ENCODE measurements at places on chromosomes 16 and 17. TPM values are rescaled to one million over a fixed set of nuclear protein-coding genes. Genes with fewer than 3 reads are reported as not detected.

DNA sequence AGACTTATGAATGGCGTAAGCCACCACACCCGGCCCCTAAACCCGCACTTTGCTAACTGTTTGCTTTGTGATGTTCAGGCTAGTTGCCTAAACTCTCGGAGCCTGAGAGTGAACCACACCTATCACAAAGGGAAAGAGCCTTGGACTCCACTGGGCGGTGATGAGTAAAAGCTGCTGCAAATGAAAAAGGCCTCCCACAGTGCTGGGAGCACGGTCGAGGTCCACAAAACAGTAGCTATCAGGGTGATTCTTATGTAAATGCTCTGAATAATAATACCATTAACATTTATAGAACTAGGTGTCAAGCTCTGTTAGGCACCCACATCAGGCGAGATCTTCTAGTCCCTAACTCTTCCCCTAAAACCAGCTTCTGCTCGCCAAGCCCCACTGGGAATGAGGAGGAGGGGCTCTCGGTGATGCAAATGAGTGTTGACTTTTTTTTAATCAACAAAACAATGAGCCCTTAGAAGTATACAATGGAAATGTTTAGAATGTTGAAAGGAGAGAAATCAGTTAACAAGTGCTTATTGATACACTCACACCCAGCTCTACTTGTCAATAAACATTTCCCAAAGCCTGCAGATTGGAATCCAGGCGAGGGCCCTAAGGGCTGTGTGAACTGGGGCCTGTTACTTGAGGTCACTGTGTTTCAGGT, 19.8 kb downstream of the FBRS start:
- H3K4me1 ChIP-seq = no peaks in the 10 kb centered on the region
- no peaks in the 10 kb centered on the region for H3K36me3 ChIP-seq
- no peak overlapping the region for H3K4me3 ChIP-seq
- no peaks in the 10 kb centered on the region for H3K27me3 ChIP-seq
- no peak for DNase-seq
- no peak overlapping the region for H3K27ac ChIP-seq

DNA sequence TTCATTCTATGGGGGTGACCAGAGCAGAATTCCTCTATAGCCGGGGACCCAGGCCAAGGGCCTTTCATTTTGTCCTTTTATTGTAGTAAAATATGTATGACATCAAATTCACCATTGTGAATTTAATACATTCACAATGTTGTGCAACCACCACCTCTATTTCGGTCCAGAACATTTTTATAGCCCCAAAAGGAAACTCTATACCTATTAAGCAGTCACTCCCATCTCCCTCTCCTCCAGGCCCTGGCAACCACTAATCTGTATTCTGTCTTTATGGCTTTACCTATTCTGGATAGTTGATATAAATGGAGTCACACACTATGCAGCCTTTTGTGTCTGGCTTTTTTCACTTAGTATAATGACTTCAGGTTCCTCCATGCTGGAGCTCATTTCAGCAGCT, 9.7 kb upstream of the TNS4 start:
- H3K27me3 ChIP-seq = peaks cover 4% of the 10 kb centered on the region
- peaks cover 23% of the 10 kb centered on the region for H3K4me1 ChIP-seq
- no peaks in the 10 kb centered on the region for H3K36me3 ChIP-seq

GRCh38 chr17:41058741-41059140, 1.2 kb downstream of the KRTAP2-3 start:
- no peaks in the 10 kb centered on the region for H3K36me3 ChIP-seq
- H3K27ac ChIP-seq = no peak overlapping the region
- H3K27me3 ChIP-seq = peaks cover 33% of the 10 kb centered on the region
- no peak for DNase-seq
- H3K4me1 ChIP-seq = no peaks in the 10 kb centered on the region

- no peak overlapping the region for H3K27ac ChIP-seq
- DNase-seq = no peak
- H3K4me3 ChIP-seq = no peak overlapping the region
Measured at GRCh38 chr17:58184986-58185761, 7.4 kb upstream of the EPX start.

GRCh38 chr17:14522795-14523387, 222.0 kb downstream of the HS3ST3B1 start:
- no peaks in the 10 kb centered on the region for H3K36me3 ChIP-seq
- H3K27ac ChIP-seq = no peak overlapping the region
- no peak overlapping the region for H3K4me3 ChIP-seq
- no peak for DNase-seq
- peaks cover 15% of the 10 kb centered on the region for H3K4me1 ChIP-seq

KRTAP2-3 gene
- not detected for total RNA-seq

GRCh38 chr17:55513885-55514590, 2.8 kb upstream of the SMIM36 start:
- peak; percentile 88 for DNase-seq
- no peaks in the 10 kb centered on the region for H3K36me3 ChIP-seq
- no peaks in the 10 kb centered on the region for H3K4me1 ChIP-seq
- H3K27ac ChIP-seq = no peak overlapping the region
- H3K4me3 ChIP-seq = no peak overlapping the region
- H3K27me3 ChIP-seq = peaks cover 6% of the 10 kb centered on the region

TMEM88 gene
- 2.4 TPM for total RNA-seq

GRCh38 chr17:83084621-83085056, 5.2 kb downstream of the METRNL start:
- peak overlapping the region; percentile 86 for H3K27ac ChIP-seq
- peak overlapping the region; percentile 9 for H3K4me3 ChIP-seq
- peaks cover 9% of the 10 kb centered on the region for H3K36me3 ChIP-seq
- peaks cover 3% of the 10 kb centered on the region for H3K27me3 ChIP-seq

- no peak overlapping the region for H3K27ac ChIP-seq
Measured at GRCh38 chr16:53781023-53781605, 77.2 kb downstream of the FTO start.

SDK2 gene
- 3.3 TPM for total RNA-seq

DNA sequence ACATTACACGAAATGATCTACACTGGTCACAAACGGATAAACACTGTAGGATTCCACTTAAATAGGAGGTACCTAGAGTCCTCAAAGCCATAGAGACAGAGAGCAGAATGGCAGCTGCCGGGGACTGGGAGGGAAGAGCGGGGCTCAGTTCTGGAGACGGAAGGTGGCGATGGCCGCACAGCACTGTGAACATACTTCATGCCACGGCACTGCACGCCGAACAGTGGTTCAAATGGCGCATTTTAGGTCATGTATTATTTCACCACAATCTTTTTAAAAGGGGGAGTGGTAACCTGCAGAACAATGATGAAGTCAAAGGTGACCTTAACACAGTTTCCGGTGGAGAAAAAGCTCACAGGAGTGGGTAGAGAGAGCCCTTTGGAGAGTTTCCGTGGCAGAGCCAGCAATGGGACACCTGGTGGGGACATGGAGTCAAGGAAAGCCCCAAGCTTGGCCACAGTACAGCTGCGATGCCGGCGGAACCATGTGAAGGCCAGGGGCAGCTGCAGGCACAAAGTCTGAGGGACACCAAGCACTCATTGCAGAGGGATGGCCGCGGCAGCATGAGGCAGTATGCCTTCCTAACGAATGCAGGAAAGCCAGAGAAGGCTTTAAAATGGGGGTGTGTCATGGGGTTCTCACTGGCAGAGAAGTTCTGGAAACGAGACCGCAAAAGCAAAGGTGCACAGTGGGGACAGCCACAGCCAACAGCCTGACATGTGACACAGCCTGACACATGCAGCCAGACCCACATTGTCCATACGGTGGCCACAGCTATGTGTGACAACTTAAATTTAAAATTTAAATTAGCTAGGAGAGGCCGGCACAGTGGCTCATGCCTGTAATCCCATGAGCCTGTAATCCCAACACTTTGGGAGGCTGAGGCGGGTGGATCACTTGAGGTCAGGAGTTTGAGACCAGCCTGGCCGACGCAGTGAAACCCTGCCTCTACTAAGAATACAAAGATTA, 7.3 kb downstream of the FLCN start:
- H3K4me1 ChIP-seq = no peaks in the 10 kb centered on the region
- no peak for DNase-seq
- H3K4me3 ChIP-seq = no peak overlapping the region
- no peaks in the 10 kb centered on the region for H3K27me3 ChIP-seq
- H3K27ac ChIP-seq = peak overlapping the region; percentile 43
- peaks cover 14% of the 10 kb centered on the region for H3K36me3 ChIP-seq

NUPR1 gene
- not detected for total RNA-seq

GRCh38 chr17:83012868-83013778, 66.3 kb upstream of the METRNL start:
- H3K4me1 ChIP-seq = no peaks in the 10 kb centered on the region
- no peak overlapping the region for H3K27ac ChIP-seq
- no peak overlapping the region for H3K4me3 ChIP-seq
- no peaks in the 10 kb centered on the region for H3K36me3 ChIP-seq
- no peak for DNase-seq

GRCh38 chr16:9316008-9316407, 224.6 kb downstream of the HAPSTR1 start:
- no peak for DNase-seq
- H3K4me3 ChIP-seq = no peak overlapping the region
- H3K36me3 ChIP-seq = no peaks in the 10 kb centered on the region
- H3K27me3 ChIP-seq = no peaks in the 10 kb centered on the region
- no peaks in the 10 kb centered on the region for H3K4me1 ChIP-seq
- H3K27ac ChIP-seq = no peak overlapping the region

MAP2K3 gene
- 151 TPM for total RNA-seq

DNA sequence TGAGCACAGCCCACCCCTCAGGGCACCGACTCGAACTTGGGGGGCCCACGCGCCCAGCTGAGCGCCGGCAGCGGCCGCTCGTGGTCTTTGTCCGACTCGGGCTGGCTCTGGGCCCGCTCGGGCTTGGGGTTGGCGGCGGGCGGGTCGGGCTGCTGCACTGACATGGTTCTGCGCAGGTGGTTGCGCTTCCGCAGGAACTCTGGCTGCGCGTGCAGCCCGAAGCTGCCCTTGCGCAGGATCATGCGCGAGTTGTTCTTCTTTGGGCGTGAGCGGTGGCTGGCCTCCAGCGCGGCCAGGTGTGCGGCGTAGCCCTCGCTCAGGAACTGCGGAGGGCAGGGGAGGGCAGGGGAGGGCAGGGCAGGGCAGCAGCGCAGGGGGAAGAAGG, 11.1 kb downstream of the PIMREG start:
- DNase-seq = peak; percentile 53
- no peaks in the 10 kb centered on the region for H3K36me3 ChIP-seq
- no peak overlapping the region for H3K4me3 ChIP-seq
- peaks cover 15% of the 10 kb centered on the region for H3K4me1 ChIP-seq
- H3K27me3 ChIP-seq = no peaks in the 10 kb centered on the region

VPS25 gene
- total RNA-seq = 63.4 TPM

CHST5 gene
- total RNA-seq = not detected

FTO gene
- total RNA-seq = 48.6 TPM

KRT17 gene
- total RNA-seq = not detected

DNA sequence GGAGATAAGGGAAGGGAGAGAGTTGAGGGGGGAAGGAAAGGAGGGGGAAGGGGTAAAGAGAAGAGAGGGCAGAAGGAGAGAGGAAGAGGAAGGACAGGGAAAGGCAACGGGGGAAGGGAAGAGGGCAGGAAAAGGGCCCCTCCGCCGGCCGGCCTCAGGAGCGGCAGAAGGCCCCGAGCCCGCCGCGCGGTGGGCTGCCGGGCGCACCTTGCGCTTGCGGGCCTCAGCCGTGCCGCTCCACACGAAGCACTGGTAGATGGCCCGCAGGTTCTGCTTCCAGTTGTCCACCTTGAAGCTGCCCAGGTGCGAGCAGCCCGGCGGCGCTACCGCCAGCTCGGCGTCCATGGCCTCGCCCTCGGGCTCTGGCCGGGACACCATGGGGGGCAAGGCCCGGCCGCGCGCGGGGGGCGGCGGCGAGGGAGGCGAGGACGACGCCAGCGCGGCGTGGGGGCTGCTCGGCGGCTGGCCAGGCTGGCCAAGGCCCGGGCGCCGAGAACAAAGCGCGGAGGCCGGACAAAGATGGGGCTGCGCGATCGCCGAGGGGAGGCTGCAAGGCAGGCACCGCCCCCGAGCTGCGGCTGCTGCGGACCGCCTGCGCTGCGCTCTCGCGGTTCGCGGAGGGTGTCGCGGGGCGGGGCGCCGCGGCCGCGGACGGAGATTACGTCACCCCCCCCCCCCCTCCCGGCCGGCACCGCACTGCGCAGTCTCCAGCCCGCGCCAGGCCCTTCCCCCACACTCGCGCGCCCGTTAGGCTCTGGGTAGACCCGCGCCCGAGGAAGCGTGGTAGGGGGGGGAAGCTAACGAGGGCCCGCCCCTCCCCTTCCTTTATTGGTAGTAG, at the start of gene USP22:
TSS of gene USP22 (minus strand) at position 554 of the 838 bp plus-strand sequence. CDS start at position 378, 176 bp downstream.
- peaks cover 25% of the 10 kb centered on the region for H3K36me3 ChIP-seq
- peak; percentile 51 for DNase-seq
- peak within 1 kb of the TSS; percentile 99 for H3K4me3 ChIP-seq
- H3K4me1 ChIP-seq = peaks cover 26% of the 10 kb centered on the region

GRCh38 chr16:55571-56136, 2.0 kb downstream of the SNRNP25 start:
- DNase-seq = no peak
- no peak overlapping the region for H3K27ac ChIP-seq
- peaks cover 23% of the 10 kb centered on the region for H3K36me3 ChIP-seq
- H3K4me3 ChIP-seq = peak overlapping the region; percentile 55
- H3K4me1 ChIP-seq = peaks cover 22% of the 10 kb centered on the region

CD68 gene
- total RNA-seq = 11.4 TPM

DNA sequence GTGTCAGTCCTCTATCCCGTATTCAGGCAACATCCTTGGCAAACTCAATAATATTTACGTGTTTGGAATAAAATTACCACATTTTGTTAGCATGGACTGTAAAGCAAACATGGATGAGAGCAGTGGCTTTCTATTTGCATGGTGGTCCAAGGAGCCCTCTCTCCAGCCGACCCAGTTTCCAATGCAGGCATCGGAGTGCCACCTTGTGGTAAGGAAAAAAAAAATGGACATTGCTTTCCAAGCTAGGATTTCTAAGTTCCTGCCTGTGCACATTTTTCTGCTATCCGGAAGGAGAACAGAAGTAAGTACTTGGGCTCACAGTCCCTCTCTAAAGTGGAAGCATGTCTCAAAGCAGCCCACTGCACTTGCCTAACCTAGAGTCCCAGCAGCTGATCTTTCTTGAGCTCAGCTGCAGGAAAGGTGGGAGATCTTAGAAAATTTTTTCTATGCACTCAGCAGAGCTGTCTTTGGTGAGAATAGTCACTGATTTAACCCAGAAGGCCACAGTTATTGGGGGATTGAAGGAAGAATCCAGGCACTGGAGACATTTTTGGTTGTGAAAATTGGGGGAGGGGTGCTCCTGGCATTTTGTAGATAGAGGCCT, 46.0 kb upstream of the ERCC4 start:
- no peaks in the 10 kb centered on the region for H3K4me1 ChIP-seq
- no peak overlapping the region for H3K4me3 ChIP-seq
- DNase-seq = no peak
- no peak overlapping the region for H3K27ac ChIP-seq

DNA sequence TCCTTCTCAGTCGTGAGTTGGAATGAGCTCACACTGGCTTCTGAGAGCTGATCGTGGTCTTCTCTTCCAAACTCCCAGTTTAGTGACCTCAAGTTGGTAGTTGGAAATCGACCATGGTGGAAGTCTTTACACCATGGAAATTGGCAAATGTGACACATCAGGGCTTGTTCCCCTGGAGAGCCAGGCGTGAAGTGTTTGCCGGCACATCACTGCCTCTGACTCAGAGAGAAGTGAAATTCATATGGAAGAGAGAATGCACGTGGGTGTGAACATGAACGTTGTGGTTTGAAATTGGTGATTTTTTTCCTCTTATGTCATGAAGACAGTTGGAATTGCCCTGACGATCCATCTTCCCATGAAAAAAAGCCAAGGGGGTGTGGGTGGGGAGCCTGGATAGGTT, 47.4 kb downstream of the AXIN2 start:
- no peak overlapping the region for H3K27ac ChIP-seq
- H3K27me3 ChIP-seq = peaks cover 5% of the 10 kb centered on the region
- H3K4me3 ChIP-seq = no peak overlapping the region
- no peaks in the 10 kb centered on the region for H3K36me3 ChIP-seq
